ENCODE measurements at places on chromosomes 4 and X.

- DNase-seq: no peak
Measured at GRCh38 chrX:46380148-46380752, 165.0 kb downstream of the ZNF674 start.

DNA sequence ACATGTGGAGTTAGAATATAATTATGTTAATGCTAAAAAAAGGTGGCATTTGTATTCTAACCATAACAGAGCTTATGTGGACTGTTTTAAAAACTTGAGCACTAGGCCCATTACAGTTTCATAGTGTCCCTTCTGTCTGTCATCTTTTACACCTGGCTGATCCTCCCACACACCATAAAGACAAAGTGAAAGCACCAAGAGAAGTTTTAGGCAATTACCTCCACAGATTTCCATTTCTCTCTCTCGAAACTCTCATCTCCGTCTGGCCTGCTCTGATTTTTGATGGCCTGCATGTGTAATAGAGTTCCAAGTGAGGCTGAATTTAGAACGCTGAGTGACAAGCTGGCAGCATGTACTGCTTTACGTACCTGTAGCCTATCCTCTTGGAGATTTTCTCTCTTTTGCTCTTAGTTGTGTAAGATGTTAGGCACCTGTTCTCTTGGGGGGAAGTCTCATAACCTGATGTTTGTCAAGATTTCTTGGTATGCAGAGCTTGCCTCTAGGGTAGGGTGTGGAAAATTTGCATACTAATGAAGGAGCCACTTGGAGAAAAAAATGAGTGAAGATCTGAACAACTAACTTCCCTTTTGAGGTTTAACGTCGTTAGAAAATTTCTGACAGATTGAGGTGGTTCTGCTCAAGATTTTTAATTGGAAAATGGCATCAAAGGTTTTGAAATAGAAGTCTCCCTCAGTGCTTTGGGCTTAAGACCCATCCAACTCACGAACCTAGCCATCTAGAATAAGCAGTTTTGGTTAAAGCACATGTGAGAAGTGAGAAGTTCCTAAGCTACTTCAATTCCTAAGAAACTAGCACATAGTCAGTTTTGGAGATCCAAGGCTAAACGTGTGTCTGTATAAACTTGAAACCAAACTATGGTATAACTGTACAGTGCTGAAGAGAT lies 57.6 kb upstream of the RAP1GDS1 start:
- DNase-seq: no peak

- no peak for DNase-seq
Measured at GRCh38 chr4:40190019-40190418, 6.8 kb upstream of the RHOH start.

GRCh38 chr4:177119691-177120090 lies 190.0 kb upstream of the NEIL3 start:
- DNase-seq: no peak

DNA sequence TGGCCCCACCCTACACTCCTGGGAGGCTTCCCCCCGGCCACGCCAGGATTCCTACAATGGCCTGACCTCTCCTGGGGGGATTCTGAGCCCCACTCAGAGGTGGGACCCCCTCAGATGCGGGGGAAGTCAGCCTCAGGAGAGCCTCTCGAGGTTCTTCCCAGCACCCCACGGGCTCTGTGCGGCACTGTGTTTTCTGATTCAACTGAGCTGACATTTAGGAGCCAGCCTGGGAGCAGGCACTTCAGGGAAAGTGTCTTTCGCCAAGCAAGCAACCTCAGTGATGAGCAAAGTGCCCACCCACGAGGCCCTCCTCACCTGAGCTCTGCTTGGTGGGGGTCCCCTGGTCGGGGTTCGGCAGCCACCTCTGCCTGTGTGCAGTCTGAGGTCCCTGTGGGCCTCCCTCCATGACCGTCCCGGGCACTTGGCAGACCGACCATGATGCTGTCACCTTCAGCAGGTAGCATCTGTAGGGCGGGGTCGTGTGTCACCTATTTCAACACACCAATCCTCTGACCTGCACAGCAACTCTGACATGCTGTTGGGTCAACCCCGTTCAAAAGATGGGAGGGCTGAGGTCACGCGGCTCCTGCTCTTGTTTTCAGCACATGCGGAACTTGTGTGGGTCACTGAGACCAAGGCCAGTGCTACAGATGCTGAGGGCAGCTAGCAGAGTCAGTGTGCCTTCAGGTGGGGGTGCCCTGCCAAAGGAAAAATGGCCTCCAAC lies 46.2 kb downstream of the ADRA2C start:
- DNase-seq: no peak

- no peak for DNase-seq
Measured at GRCh38 chr4:123363729-123364128, 32.9 kb upstream of the SPRY1 start.

DNA sequence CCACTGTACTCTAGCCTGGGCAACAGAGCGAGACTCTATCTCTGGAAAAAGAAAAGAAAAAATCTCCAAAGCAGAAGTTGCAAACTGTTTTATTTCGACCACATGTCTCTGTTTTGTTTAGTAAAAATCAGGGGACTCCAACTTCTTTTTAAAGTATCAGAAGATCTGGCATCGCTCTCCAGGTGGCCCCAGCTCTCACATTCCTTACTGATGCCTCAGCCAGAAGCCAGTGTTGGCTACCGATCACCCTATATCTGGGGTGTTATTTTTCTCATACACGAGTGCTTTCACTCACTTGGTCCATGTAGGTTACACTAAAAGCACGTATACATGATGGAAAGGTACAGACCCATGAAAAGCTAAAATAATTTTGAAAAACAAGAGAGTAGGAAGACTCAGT lies 8.3 kb downstream of the MPP1 start:
- DNase-seq: no peak

GRCh38 chr4:95510145-95510544 lies 38.6 kb downstream of the UNC5C start:
- peak; percentile 11 for DNase-seq

Data from kidney glomerular epithelial cell (primary cell).